ENCODE measurements at places on chromosomes 5 and 9.

GRCh38 chr9:134549336-134549735 lies 92.3 kb upstream of the COL5A1 start:
- no peak for DNase-seq

- no peak for DNase-seq
These were observed 43.7 kb downstream of the SLC36A1 start for GRCh38 chr5:151491062-151491461.

GRCh38 chr9:16272776-16273175 lies 597.7 kb downstream of the BNC2 start:
- DNase-seq: no peak

GRCh38 chr5:135452321-135453030 lies at the start of gene TIFAB:
TSS of gene TIFAB (minus strand) at chr5:135452351. CDS start at chr5:135449939, 2,412 bp downstream.
- no peak for DNase-seq

GRCh38 chr9:134099123-134099761 lies 31.4 kb upstream of the BRD3 start:
- DNase-seq: peak; percentile 25

DNA sequence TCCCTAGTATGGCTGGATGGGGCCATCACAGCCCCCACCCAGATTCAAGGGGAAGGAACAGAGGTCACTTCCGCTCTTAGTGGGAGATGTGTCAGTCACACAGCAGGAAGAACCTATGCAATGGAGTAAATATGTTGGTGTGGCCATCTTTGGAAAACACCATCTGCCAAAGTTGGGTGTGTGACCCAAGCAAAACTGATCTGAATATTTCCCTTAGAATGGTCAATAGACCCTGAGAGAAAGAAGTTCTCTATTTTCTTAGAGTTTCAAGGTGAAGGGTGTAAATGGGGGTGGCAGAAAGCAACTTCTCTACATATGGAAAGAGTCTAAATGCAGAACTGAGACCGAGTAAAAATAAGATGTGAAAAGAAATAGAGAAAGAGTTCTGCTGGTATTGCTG lies 212.7 kb downstream of the ESM1 start:
- no peak for DNase-seq

DNA sequence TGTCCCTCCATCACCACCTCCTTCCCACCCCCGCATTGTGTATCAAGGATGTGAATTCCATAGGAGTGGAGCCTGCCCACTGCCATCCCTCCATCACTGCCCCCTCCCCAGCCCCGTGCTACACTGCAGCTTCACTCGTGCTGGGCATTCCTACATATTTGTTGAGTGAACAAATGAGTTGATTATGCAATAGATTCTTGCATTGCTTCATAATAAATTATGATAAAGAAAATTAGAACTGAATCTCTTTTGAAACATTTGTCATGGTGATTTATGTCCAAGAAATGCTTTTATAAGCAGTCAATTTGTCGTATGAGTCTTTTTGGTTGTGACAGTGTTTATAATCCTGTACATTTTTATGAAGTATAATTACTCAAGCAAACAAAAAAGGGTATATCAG lies 83.2 kb downstream of the IRX1 start:
- DNase-seq: no peak

- no peak for DNase-seq
These were observed 7.3 kb downstream of the C1QTNF3 start for GRCh38 chr5:34035756-34036155.

- no peak for DNase-seq
These were observed 229.0 kb downstream of the TSSK1B start for GRCh38 chr5:113205807-113206206.

DNA sequence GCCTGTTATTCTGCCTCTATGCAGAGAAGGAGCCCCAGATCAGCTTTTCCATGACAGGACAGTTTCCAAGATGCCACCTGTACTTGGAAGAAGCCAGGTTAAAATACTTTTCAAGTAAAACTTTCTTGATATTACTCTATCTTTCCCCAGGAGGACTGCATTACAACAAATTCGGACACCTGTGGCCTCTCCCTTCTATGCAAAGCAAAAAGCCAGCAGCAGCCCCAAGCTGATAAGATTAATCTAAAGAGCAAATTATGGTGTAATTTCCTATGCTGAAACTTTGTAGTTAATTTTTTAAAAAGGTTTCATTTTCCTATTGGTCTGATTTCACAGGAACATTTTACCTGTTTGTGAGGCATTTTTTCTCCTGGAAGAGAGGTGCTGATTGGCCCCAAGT lies 301 bp upstream of the IL4 start:
- DNase-seq: no peak

DNA sequence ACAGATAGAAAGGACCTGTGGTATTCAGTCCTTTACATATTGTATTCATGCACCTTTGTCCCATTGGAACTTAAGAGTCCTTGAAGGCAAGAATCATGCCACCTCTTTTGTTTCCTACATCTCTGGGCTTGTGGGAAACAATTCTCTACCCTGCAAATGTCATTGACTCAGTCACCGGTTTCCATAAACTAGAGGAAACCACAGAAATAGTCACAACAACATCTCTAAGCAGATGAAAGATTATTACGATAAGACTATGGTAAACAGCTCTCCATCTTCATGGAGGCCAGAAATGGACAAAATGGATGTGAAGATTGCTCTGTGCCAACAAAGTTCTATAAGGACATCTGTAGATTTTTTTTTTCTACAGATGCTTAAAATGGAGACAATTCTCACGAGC lies 165.5 kb downstream of the PIK3R1 start:
- no peak for DNase-seq
